ENCODE measurements at places on chromosomes 12 and 14.
A peak's percentile ranks its signal among the peaks of the same experiment; 100 is the strongest.

DNA sequence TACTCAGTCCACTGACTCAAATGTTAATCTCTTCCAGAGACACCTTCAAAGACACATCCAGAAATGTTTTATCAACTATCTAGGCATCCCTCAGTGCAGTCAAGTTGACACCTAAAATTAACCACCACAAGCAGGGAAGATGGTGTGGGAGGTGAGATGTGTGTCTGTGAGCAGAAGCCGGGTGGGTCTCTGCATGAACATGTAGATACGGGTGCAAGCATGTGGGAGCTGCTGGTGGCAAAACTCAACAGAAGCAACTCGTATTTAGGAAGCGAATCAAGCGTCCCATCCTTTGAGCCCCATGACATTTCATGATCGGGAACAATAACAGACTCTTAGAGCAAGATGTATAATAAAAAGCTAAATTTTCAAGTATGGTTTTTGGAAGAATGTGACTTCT lies 110.0 kb upstream of the C14orf180 start:
- DNase-seq, result no peak

GRCh38 chr12:109729371-109729781 lies 15.8 kb downstream of the FAM222A start:
- DNase-seq, result no peak

DNA sequence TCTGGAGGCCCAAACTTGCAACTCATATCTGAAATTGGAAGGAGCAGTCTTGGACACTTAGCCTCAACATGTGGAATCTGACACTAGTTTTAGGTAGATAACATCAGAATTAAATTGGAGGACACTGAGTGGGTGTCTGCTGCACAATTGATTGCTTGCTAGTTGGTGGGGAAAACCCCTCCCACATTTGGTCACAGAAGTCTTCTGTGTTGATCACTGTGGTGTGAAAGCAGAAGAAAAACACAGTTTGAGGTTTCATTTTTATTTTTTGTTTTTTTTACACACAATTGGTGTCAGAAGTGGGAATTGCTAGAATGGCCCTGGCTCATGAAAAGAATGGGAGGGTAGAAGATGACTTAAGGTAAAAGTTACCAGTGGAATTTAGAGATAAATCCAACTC lies 78.0 kb upstream of the CD163 start:
- DNase-seq, result no peak

DNA sequence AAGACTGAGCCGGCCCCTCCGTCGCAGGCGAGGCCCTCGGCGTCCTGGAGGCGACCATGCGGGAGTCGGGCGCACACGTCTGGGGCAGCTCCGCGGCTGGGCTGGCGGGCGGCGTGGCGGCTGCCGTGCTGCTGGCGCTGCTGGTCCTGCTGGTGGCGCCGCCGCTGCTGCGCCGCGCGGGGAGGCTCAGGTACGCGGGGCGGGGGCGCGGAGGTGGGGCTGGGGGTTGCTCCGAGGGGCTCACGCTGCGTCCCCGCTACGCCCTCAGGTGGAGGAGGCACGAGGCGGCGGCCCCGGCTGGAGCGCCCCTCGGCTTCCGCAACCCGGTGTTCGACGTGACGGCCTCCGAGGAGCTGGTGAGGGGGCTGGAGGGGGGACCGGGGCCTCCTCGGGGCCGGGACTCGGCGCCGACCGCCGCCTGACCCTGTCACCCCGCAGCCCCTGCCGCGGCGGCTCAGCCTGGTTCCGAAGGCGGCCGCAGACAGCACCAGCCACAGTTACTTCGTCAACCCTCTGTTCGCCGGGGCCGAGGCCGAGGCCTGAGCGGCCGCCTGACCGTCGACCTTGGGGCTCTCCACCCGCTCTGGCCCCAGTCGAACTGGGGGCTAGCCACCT lies 7.8 kb downstream of the AMN start:
- DNase-seq, result no peak

- DNase-seq, result no peak
These were observed 36.2 kb downstream of the EML1 start for GRCh38 chr14:99829450-99829849.

DNA sequence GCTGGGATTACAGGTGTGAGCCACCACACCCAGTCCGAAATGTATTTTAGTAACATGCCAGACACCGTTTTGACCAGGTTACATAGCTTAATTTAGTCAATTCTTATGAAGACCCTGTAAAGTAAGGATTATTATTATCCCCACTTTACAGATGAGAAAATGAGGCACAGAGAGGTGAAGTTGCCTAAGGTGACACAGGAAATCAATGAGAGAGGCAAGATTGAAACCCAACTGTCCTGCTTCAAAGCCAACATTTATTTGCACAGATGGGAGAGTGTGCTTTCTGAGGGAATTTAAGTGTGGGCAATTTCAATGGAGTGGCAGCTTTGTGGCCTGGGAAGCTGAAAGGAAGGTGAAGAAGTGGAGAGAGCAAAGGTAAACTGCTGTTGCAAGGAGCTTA lies 19.1 kb upstream of the EPS8 start:
- no peak for DNase-seq

- DNase-seq, result no peak
These were observed 51.0 kb downstream of the SPTLC2 start for GRCh38 chr14:77565289-77565993.

GRCh38 chr14:47917344-47917954 lies 242.0 kb upstream of the MDGA2 start:
- DNase-seq, result no peak

GRCh38 chr14:92945959-92946846 lies 23.3 kb downstream of the CHGA start:
- DNase-seq, result no peak

- DNase-seq, result no peak
These were observed 225.8 kb downstream of the C12orf42 start for GRCh38 chr12:103269946-103270345.

GRCh38 chr12:56699020-56699661 lies 11.1 kb upstream of the PTGES3 start:
- no peak for DNase-seq

GRCh38 chr12:4203772-4204376 lies 69.7 kb upstream of the CCND2 start:
- DNase-seq, result no peak

DNA sequence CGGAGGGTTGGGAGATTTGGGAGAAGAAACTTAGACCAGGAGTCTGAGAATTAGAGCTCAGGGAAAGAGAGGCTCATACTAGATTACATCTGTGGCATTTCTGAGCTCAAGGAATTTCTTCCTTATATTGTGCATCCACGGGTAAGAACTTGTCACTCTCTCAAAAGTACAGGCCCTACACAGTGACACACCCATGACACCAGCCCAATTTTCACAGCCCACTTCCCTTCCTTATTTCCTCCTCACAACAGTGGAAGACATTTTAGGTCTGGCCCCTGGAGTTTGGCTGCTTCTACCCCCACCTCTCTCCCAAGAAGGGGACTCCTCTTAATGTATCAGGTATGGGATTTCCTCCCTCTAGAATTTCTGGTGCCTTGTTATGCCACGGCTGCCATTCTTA lies 9.2 kb upstream of the ZNF385A start:
- no peak for DNase-seq

- DNase-seq, result no peak
These were observed 104.9 kb downstream of the ATP23 start for GRCh38 chr12:58046271-58046670.

- DNase-seq, result no peak
These were observed 40.4 kb upstream of the GZMB start for GRCh38 chr14:24674204-24674970.

GRCh38 chr12:127559349-127560040 lies 707.5 kb upstream of the TMEM132C start:
- DNase-seq, result peak; percentile 66

GRCh38 chr12:112305951-112306350 lies 76.3 kb downstream of the HECTD4 start:
- DNase-seq, result no peak

- no peak for DNase-seq
These were observed 16.7 kb downstream of the AKT1 start for GRCh38 chr14:104778694-104779331.

- DNase-seq, result no peak
These were observed 227.7 kb upstream of the TMEM260 start for GRCh38 chr14:56351861-56352260.

GRCh38 chr12:70936203-70936813 lies 15.8 kb upstream of the PTPRR start:
- no peak for DNase-seq

DNA sequence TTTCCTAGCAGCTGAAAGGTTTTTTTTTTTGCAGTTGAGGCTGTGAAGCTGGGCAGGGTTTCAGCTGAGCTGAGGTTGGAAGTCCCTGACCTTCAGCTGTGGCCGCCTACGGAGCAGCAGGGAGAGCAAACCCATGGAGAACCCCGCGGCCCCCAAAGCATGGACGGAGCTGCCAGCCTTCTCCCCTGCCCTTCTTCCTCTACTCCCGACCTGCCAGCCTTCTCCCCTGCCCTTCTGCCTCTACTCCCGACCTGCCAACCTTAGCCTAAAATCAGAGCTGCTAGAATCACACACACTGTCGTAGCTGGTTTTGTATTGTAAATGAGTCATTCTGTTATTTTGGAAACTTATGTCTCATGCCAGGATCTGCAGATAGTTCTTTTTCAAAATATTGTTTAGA lies 74.6 kb downstream of the PPP2R5C start:
- no peak for DNase-seq

DNA sequence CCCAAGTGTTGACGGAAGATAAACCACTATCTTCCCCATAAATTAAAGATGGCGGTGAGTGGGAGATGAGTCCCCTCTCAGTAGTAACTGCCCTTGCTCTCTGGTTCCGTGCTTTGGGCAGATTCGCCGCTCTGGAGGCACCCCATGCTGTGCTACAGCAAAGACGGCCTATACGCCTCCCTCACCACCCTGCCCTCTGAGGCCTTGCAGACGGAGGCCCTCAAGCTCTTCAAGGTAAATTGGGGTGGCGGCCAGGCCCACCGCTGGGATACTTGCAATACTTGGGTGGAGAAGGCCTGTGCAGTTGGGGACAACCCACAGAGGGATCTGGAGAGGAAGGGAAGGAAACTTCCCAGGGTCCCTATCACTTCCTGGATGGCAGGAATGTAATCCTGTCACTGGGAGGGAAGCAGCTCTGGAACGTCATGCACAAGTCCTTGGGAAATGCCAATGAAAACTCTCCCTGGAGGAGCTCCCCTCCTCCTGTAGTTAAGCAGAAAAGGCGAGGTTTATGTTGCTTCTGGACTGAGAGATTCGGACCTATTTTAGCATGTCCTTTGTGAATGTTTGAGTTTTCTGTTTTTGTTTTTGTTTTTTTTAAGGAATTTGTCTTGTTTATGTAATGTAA lies 22.8 kb downstream of the PIGH start:
- no peak for DNase-seq

GRCh38 chr12:12167847-12168246 lies 97.1 kb downstream of the BCL2L14 start:
- no peak for DNase-seq

- no peak for DNase-seq
These were observed 4.8 kb downstream of the CD163 start for GRCh38 chr12:7498809-7499208.

GRCh38 chr14:68359022-68359836 lies 433.6 kb downstream of the ZFP36L1 start:
- DNase-seq, result no peak
